ENCODE measurements at places on chromosomes 16 and 17. TPM values are rescaled to one million over a fixed set of nuclear protein-coding genes. Genes with fewer than 3 reads are reported as not detected.

DNA sequence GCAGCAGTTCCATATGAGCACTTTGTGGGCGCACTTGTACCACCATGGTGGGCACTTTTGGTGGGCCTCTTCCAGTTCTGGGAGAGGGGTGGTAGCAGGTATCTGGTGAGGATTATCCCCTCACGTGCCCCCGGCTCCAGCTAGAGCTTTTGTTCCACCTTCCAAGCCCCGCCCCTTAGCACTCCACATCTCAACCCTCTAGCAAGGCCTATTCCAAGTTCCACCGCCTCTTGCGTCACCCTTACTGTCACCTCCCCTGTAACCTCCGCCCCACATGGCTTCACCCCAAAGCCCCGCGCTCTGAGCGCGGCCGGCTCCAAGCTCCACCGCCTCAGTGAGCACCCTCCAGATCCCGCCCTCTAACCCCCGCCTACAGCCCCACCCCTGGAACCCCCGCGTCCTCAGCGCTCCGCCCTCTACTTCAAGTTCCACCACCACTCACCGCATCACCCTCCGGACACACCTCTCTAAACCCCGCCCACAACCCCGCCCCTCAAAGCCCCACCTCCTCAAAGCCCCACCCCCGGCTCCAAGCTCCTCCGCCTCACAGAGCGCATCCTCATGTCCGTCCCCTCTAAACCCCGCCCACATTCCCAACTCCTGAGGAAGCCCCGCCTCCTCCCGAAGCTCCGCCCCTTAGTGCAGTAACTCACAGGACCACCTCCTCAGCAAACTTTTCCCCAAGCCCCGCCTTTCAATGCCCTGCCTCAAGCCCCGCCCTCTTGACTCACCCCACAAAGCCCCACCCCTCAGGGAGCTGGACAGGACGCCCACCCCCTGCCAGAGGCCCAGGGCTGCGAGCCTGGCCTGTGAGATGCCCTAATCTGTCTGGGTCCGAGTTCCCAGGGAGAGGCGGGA is 11.1 kb downstream of the SCN4A start:
- peak; percentile 72 for DNase-seq

- DNase-seq: peak; percentile 87
These were observed 19.5 kb downstream of the SEC14L1 start for GRCh38 chr17:77160091-77160874.

DNA sequence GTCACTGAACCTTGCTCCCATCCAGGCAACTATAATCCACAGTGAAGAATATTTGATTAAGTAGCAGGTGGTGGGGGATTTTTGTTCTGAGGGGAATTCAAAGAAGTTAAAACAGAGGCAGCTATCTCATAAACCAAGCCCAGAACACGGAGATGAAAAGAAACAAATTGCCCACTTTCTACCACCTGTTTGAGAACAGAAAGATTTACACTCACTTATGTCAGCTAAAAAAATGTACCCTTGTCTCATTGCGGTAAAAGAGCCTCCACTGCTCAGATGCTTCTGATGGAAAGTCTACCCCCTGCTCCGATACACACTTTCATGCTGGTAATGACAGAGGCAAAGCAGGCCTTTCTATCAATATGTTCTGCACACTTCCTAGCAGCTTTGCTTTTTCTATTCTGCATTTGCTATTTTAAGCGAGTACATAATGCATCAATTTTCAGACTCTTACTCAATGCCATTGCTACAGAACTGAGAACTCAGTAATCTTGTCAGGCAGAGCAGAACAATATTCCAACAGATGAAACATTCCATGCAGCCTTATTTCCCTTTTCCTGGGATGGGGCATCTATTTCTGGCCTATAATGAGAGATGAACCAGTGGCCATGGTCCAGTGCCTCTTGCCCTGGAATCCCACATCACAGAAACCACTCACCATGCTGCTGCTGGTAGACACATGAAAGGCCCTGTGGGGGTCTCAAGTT is 29.0 kb downstream of the CDK5R1 start:
- DNase-seq: no peak

DNA sequence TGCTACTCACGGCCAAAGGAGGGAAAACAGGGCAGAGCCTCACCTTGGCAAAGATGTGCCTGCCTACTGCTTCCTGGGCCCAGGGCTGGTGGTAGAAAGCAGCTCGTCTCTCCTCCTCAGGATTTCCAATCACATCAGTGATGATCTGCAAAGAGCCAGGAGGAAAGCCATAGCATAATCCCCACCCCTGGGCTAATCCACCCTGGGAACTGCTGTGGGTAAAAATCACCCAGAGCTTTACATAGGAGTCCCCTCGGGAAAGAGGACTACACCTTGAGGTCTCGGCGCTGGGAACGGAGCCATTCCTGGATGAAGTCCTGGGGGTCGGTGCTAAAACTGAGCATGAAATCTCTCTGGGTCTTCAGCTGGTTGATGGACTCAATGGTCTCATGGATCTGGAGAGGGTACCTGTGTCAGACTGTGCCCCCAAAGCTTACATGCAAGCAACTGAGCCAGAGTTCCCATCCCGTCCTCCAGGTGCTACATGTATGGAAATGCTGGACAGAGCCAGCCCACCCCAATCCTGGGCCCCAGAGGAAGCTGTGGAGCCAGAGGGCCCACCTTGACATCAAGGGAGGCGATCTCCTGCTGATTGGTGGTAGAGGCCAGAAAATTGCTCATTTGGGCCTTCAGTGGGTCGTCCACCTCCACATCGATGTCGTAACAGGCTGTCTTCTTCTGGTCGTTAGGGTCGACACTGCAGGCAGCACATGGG is 5.7 kb upstream of the FTSJ3 start:
- DNase-seq: no peak

- DNase-seq: no peak
These were observed 2.0 kb upstream of the NDRG4 start for GRCh38 chr16:58497935-58498334.

- no peak for DNase-seq
These were observed 305.4 kb downstream of the FOXL1 start for GRCh38 chr16:86883583-86884389.

The ABCC11 gene
- total RNA-seq: 0.41 TPM

DNA sequence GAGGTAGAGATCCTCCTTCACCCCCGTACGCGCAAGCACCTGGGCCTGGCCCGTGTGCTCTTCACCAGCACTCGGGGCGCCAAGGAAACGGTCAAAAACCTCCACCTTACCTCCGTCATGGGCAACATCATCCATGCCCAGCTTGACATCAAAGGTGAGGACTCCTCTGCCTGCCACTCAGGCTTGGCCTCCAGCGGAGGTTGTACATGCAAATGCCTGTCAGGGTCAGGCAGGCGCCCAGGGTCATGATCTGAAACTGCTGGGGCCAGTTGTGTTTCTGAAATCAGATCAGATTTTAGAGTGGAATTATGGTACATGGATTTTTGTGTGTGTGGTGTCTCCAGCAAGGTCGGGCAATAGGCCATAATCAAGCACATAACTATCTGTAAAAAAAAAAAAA is 3.8 kb downstream of the SETD1A start:
- no peak for DNase-seq

- DNase-seq: no peak
These were observed 2.2 kb downstream of the TMEM204 start for GRCh38 chr16:1535391-1536291.

- no peak for DNase-seq
These were observed 158.1 kb downstream of the HAPSTR1 start for GRCh38 chr16:9249534-9249933.

DNA sequence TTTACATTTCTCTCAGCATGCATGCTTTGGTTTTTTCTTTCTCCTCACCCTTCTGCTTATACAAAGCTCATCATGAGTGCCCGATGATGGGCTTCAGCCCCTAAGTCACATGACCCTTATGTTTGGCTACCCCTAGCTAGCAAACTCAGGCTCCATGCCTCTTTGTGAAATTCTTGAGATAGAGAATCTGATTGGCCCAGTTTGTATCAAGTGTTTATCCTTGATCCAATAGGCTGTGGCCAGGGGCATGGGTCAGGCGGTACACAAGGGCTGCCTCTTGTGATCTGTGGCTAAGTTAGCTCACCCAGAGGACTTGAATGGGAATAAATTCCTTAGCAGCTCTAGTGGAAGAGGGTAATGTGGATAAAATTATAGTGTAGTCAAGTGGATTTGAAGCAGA is 11.5 kb upstream of the TOX3 start:
- no peak for DNase-seq

GRCh38 chr17:30393491-30393890 is 14.8 kb downstream of the CPD start:
- DNase-seq: no peak

The CD300E gene
- not detected for total RNA-seq

All from tongue (tissue), 3 donors.